ENCODE measurements at places on chromosomes 12 and 14.

DNA sequence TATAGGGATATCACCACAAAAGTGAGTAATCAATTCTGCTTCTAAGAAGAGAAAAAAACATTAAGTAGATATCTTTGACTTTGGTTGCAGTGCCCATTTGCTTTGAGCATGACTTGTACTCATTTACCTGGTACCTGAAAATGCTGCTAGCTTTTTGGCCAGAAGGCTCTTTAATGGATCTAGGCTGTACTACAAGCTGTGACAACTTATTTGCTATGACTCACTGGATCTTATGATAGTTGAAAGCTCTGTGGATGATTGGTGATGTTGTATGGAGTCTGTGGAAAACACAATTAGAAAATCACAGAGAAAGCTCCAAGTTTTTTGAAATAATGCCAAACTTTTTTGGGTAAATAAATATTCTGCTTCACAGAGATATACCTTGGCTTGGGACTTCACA lies 960.9 kb upstream of the FBXO33 start:
- H3K36me3 ChIP-seq: no peaks in the 10 kb centered on the region
- H3K27ac ChIP-seq: no peak overlapping the region
- H3K4me3 ChIP-seq: no peak overlapping the region
- H3K4me1 ChIP-seq: no peaks in the 10 kb centered on the region
- H3K27me3 ChIP-seq: no peaks in the 10 kb centered on the region
- no peak for DNase-seq

DNA sequence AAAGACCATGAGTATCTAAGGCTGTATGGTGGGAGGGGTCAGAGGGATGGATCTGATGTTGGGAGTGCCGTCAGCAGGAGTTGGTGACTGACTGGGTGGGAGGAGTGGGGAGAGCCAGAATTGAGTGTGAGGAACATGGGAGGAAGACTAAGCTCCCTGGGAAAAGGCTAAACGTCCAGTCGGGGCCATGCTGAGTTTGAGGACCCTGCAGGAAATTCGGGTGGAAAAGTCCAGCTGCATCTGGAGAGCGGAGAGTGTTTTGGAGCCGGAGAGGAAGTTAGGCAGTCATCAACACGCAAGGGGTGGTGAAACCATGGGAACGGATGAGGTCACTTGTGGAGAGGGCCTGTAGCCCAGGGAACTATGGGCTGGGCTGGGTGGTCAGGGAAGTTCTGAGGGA lies 60.9 kb downstream of the ELK3 start:
- H3K27ac ChIP-seq: peak overlapping the region; percentile 72
- peak; percentile 89 for DNase-seq
- H3K4me3 ChIP-seq: no peak overlapping the region
- peaks cover 4% of the 10 kb centered on the region for H3K36me3 ChIP-seq
- H3K27me3 ChIP-seq: no peaks in the 10 kb centered on the region
- H3K4me1 ChIP-seq: no peaks in the 10 kb centered on the region

DNA sequence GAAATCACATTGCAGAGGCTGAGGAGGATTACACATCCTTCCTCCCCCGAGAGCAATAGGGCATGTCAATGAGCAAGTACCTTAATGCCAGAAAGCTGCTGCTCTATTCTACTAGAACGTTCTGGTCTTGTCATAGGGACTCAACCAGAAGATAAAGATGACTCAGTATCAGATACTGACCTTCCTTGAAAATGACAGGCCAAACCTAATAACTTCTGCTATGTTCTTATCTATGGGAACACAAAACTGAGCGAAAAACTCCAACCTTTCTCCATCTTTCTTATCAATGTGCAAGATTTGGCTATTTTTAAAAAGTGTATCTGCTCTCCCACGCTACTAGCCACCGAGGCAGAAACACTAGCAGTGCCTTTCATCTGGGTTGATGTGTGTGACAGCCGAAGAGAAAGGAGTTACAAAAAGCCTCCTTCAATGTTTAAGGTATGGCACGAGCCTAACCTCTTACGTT lies 5.5 kb downstream of the CCDC92 start:
- no peaks in the 10 kb centered on the region for H3K27me3 ChIP-seq
- no peak overlapping the region for H3K27ac ChIP-seq
- H3K36me3 ChIP-seq: no peaks in the 10 kb centered on the region

DNA sequence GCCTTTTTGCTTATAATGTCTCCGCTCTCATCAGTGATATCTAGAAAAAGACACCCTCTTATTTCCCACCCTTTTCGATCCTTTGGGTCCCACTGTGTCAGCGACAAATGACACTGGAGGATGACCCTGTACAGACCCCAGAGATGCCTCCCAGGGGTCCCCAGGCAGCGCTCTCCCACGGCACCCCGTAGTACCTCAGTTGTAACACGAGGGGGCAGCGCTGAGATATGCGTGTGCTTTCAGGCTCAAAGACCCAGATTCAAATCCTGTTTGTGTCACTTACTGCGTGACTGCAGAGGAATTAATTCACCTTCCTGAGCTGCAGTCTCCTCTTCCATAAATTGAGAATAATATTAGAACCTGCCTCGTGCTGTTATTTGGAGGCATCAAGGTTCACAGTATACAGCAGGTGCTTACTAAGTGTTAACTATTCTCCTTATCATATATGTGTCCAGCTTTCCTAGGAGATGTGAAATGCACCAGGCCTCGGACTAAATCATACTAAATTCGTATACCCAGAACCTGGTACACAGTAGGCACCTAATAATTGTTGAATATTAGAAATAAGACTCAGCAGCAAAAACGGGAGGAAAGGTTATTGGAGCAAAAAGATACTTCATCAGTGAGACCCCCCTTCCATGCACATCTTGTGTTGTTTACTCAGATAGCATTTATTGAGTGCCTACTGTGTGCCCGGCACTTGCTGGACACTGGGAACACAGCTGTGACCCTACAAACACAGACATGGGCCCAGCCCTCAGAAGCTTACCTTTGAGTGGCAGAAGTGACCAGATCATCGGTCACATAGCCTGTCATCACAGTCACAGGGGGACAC lies 99.9 kb downstream of the PHETA1 start:
- H3K4me3 ChIP-seq: no peak overlapping the region

DNA sequence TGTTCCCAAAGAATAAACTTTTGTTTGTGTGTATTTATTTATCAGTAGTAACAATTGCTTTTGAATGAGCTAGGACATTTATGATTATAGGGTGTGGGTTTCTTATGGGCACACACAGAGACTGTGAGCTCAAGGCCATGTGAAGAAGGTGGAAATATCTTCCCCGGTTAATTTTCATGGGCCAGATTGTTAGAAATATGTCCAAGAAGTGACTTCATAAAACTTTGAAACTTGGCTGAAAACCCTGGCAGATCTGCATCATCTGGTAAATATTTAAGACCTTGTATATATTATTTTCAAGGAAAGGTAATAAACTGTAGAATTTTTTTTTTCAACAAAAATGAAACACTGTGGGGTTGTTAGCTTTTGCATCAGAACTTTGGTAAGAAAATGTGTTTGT lies 53.5 kb upstream of the RNU6-8 start:
- no peaks in the 10 kb centered on the region for H3K27me3 ChIP-seq
- no peak for DNase-seq
- no peaks in the 10 kb centered on the region for H3K36me3 ChIP-seq
- no peak overlapping the region for H3K4me3 ChIP-seq

GRCh38 chr12:65881965-65882413 lies 57.7 kb downstream of the HMGA2 start:
- no peaks in the 10 kb centered on the region for H3K27me3 ChIP-seq
- H3K27ac ChIP-seq: peak overlapping the region; percentile 75
- peak overlapping the region; percentile 14 for H3K4me3 ChIP-seq
- H3K4me1 ChIP-seq: peaks cover 21% of the 10 kb centered on the region
- H3K36me3 ChIP-seq: no peaks in the 10 kb centered on the region

GRCh38 chr12:79678306-79678705 lies 12.5 kb downstream of the PAWR start:
- DNase-seq: no peak
- H3K27ac ChIP-seq: no peak overlapping the region
- H3K4me3 ChIP-seq: no peak overlapping the region
- H3K27me3 ChIP-seq: no peaks in the 10 kb centered on the region
- H3K36me3 ChIP-seq: no peaks in the 10 kb centered on the region

DNA sequence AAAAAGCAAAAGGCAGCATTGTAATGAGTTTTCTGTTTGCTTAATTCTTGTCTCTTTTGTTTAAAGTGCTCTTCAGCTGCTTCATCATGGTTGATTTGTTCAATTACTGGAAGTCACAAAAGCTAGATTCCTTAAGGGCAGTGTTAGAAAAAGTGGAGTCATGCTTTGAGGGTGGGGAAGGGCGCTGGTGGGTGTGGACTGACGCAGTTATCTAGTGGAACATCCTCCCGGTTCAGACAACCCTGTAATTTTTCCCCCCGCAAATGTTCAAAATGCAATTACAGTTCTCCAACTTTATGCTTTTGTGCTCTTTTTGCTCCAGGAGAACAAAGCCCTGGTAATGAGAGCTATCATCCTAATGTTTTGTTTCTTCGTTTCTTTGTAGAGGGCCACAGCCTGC lies 2.1 kb downstream of the AKAP6 start:
- DNase-seq: no peak
- no peaks in the 10 kb centered on the region for H3K4me1 ChIP-seq
- H3K27ac ChIP-seq: no peak overlapping the region
- no peaks in the 10 kb centered on the region for H3K27me3 ChIP-seq
- H3K4me3 ChIP-seq: no peak overlapping the region

GRCh38 chr12:63018273-63018672 lies 83.3 kb upstream of the PPM1H start:
- no peak overlapping the region for H3K4me3 ChIP-seq
- H3K27ac ChIP-seq: no peak overlapping the region
- no peak for DNase-seq
- no peaks in the 10 kb centered on the region for H3K27me3 ChIP-seq
- no peaks in the 10 kb centered on the region for H3K36me3 ChIP-seq

DNA sequence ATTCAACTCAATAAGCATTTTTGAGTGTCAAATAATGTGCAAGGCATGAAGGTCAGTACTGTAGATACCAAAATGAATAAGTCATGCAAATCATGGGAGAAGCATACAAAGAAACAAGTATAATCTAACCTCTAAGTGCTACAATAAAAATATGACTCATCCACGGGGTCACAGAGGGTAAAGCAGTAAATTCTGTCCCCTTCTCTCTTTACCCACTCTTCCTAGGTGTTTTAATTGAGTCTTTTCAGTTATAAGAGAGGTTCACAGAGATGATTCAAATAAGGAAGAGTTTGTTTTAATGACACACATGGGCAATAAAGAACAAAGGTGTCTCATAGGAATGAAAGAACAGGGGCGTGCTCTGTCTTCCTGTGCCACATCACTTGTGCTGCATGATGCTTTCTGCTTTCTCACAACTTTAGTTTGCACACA lies 71.5 kb upstream of the DAAM1 start:
- DNase-seq: no peak
- no peaks in the 10 kb centered on the region for H3K36me3 ChIP-seq
- no peak overlapping the region for H3K4me3 ChIP-seq
- no peaks in the 10 kb centered on the region for H3K4me1 ChIP-seq

- H3K36me3 ChIP-seq: peaks cover 32% of the 10 kb centered on the region
- H3K27me3 ChIP-seq: no peaks in the 10 kb centered on the region
- H3K4me1 ChIP-seq: no peaks in the 10 kb centered on the region
- DNase-seq: no peak
- H3K4me3 ChIP-seq: no peak overlapping the region
These were observed 70.8 kb downstream of the SYNE3 start for GRCh38 chr14:95445676-95446075.

- no peaks in the 10 kb centered on the region for H3K27me3 ChIP-seq
- peaks cover 11% of the 10 kb centered on the region for H3K4me1 ChIP-seq
- H3K4me3 ChIP-seq: no peak overlapping the region
These were observed 127.7 kb upstream of the PLEKHG7 start for GRCh38 chr12:92574911-92575570.

DNA sequence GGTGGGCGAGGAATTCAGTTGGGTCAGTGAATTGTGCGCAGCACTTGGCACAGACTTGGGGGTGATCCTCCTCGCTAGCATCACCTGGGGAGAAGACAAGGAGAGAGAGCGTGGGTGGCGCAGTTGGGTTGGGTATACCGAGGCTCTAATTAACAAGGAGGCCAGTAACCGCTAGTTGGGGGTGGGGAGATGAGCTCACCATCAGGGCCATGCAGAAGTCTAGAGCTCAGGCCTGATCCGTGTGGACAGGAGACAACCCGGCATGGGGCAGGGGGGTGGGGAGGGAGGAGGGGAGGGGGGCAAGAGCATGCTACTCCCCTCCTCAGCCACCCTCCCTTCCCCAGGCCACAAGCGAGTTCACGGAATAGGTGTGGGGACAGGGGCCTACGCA lies 580 bp downstream of the SALL2 start:
- H3K36me3 ChIP-seq: no peaks in the 10 kb centered on the region
- H3K27ac ChIP-seq: peak overlapping the region; percentile 67
- no peaks in the 10 kb centered on the region for H3K27me3 ChIP-seq
- H3K4me1 ChIP-seq: no peaks in the 10 kb centered on the region
- no peak for DNase-seq
- H3K4me3 ChIP-seq: peak overlapping the region; percentile 89

GRCh38 chr14:53152887-53153701 lies at the start of gene DDHD1:
Gene DDHD1, minus strand, starts transcription at chr14:53153323. Its CDS starts 225 bp downstream, at chr14:53153098.
- no peaks in the 10 kb centered on the region for H3K27me3 ChIP-seq
- peaks cover 23% of the 10 kb centered on the region for H3K4me1 ChIP-seq
- DNase-seq: peak; percentile 65

DNA sequence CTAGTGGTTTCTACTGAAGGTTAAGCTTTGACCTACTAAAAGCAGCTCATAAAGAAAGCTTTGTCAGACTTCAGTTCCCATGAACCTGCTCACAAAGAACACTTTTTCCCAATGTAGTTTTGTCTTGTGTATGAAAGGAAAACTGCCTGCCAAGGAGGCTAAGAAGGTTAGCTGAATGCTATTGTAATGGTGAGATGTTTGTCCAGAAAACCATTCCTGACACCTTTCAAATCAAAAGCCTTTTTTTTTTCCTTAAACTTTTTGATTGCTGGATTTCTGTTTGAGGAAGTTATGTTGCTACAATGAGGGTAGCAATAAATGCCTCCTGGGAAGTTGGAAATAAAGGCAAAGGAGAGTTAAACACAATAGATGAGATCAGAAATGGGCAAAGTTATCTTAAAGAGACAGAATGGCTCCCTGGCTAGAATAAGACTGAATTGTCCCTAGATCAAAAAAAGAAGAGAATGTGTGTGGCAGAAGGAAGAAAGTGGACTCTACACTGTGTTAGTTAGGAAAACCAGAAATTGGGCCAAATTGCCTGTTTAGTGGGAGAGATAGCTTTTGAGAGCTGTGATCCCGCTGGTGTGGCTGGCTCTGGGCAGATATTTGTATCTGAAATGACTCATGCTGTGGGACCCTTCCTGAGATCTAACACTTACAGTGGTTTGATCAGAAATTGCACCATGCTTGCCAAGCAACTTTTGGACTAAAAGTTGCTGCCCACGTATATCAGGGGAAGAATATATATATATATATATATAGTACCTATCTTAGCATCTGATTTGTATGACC lies 27.5 kb downstream of the TECPR2 start:
- no peaks in the 10 kb centered on the region for H3K27me3 ChIP-seq
- peak overlapping the region; percentile 33 for H3K27ac ChIP-seq
- no peak overlapping the region for H3K4me3 ChIP-seq
- H3K4me1 ChIP-seq: no peaks in the 10 kb centered on the region
- no peaks in the 10 kb centered on the region for H3K36me3 ChIP-seq
- no peak for DNase-seq

DNA sequence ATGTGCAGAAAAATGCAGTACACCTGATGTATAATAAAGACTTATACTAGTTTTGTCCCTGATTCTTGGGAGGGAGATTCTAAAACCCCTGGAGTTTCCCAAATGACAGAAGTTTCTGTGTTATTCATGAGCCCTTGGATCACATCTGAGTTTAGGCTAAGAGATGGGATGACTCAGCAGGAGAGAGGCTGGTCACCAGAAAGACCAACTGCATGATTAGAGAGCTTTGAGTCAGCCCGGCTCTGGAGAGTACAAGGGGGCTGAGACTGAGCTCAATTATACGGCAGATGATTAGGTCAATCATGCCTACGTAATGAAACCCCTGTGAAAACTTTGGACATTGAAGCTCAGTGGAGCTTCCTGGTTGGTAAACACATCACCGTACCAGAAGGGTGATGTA lies 174.2 kb downstream of the SSPN start:
- no peak overlapping the region for H3K27ac ChIP-seq
- no peak overlapping the region for H3K4me3 ChIP-seq
